NCI-H1417 (cell line): ENCODE measurements at places on chromosomes 4 and X.

- no peak for DNase-seq
Measured at GRCh38 chr4:56512166-56512565, 6.6 kb downstream of the ARL9 start.

- DNase-seq = no peak
Measured at GRCh38 chr4:8547108-8547911, 32.9 kb upstream of the GPR78 start.

GRCh38 chr4:76689145-76689817 is 208.7 kb downstream of the SOWAHB start:
- DNase-seq = peak; percentile 90

GRCh38 chr4:95165926-95166524 is 382.7 kb downstream of the UNC5C start:
- peak; percentile 79 for DNase-seq

DNA sequence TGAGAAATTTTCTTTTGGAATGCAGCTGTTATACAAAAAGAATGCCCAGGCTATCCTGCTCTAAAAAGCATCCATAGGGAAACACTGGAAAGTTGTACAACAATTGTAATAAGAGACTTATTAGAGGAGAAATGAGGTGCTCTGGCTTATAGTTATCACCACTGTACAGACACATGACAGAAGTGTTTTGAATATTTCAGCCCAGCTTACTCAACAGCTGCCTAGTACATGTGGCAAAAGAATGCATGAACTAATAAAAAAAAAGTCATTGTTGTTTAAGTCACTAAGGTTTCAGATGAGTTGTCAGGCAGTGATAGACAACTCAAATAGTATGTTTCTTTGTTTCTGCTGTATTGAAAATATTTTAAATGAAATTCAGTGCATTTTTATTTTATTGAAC is 307.7 kb downstream of the GPM6A start:
- DNase-seq = no peak

DNA sequence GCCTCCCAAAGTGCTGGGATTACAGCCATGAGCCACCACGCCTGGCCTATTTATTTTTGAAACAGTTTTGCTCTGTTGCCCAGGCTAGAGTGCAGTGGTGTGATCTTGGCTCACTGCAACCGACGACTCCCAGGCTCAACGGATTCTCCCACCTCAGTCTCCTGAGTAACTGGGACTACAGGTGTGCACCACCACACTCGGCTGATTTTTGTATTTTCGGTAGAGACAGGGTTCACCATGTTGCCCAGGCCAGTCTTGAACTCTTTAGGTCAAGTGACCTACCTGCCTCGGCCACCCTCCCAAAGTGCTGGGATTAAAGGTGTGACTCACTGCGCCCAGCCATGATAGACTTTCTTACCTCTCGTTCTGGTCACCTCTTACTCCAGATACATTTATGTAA is 124.0 kb downstream of the UBE2K start:
- no peak for DNase-seq

DNA sequence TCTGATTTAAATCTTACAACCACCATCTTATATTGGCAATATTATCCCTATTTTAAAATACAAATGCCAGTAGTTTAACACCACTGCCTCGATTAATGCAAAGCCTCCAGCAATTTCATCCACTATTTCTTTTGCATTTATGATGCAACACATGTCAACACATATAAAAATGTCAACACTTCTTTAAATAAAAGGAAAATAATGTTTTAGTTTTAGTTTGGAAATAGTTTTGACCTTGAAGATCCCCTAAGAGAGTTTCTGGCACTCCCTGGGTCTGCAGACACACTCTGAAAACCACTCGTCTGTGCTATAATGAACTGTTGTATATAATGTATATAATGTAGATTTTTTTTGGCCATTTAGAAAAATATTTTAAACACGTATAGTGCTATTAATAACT is 99.0 kb downstream of the CAMK2D start:
- DNase-seq = no peak

DNA sequence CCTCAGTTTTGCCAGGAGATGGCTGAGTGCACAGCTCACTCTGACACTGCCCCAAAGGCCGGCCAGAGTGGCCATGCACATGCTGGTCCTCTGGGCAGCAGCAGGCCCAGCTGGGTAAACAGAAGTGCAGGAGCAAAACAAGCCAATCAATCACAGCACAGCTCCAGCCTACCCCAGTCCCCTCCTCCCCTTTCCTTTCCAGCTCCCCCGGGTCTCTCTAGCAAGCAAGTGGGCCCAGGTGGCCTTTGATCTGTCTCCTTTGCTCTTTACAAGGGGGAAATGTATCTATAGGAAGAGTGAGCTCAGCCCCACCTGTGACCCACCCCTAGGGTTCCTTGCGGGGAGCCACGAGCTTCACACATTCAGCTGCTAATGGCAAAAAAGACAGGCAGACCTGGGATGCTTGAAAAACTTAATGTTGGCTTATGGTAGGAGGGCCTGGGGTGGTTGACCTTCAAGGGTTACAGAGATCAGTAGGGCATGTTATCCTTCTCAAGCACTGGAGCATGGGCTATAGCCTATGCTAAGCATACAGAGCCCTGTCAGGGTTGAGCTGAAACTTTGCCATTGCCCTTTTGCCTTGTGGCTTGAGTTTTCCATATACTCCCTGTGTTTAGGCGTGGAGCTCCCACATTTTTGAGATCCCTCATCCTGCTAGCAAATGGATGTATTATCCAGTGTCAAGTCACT is 57.8 kb upstream of the PLAC1 start:
- no peak for DNase-seq

GRCh38 chr4:125388613-125389012 is 73.9 kb downstream of the FAT4 start:
- DNase-seq = no peak

DNA sequence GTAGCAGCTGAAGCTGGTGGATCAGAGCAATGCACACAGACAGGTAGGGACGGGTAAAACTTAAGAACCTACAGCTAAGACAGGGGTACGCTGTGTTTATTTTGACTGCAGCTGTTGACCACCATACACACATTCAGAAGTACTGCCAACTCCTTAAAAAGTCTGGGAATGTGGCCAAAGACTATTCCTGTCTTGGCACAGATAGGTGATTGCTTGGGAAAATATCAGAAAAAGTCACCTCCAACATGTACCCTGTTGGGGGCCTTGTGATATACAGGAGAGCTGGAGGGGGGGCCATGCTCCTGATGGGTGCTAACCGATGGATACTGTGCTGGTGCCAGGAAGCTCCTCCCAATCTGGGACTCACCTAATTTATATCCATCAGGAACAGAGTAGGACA is 121.2 kb downstream of the VCX2 start:
- no peak for DNase-seq

GRCh38 chrX:133654811-133655210 is 239.5 kb upstream of the GPC4 start:
- no peak for DNase-seq

- DNase-seq = peak; percentile 42
Measured at GRCh38 chr4:185017964-185018772, at the start of gene HELT. Gene HELT (plus strand): TSS chr4:185018490. CDS start chr4:185018929, 439 bp downstream.

GRCh38 chrX:14641681-14642655 is 112.6 kb downstream of the GLRA2 start:
- no peak for DNase-seq

DNA sequence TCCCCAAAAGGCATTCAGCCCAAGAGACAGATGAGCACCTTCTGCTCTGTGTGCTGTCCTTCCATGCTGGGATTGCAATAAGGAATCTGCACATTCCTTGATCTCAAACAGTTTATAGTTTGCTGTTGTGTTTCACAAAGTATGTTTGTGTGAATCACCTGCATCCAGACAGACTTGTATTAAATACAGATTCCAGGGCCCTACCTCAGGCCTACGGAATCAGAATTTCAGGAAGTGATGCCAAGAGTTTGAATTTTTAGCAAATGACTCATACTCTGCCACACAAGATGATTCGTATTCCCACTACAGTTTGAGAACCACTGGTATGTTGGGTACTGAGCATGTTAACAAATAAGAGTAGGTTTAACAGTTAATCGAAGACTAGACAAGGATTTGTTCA is 7.0 kb downstream of the VAMP7 start:
- DNase-seq = no peak

GRCh38 chr4:181671672-181672071 is 571.5 kb upstream of the TENM3 start:
- DNase-seq = no peak

DNA sequence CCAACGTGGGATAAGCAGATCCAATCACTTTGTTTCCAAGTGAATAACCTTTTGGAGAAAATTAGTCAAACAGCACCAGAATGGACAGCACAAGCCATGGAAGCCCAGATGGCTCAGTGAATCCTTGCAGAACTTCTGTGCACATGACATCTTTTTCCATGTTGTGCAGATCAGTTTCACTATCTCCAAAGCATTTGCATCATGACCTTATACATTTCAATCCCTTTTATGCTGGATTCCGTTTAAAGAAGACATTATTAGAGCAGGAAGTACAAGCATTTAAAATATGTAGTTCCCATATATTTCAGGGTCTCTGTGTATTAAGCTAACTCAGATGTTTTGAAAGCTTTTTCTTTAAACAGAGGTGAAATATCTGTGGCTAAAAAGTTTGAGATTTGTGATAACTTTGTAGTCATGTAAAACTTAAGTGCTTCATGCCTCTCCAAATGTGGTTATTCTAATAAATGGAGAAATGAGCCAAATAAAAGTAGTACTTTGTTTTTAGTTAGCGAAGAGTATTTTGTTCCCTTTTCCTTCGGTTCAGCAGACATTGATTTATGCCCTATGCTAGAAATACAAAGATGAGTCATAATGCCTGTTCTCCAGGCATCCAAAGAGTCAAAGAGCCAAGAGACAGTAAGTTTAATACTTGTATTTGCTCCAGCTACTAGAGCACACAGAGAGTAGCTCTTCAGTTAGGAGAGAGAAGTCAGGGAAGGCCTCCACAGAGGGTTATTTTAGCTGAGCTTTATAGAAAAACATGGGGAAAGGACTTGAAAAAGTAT is 39.0 kb downstream of the PLAC8 start:
- DNase-seq = no peak

DNA sequence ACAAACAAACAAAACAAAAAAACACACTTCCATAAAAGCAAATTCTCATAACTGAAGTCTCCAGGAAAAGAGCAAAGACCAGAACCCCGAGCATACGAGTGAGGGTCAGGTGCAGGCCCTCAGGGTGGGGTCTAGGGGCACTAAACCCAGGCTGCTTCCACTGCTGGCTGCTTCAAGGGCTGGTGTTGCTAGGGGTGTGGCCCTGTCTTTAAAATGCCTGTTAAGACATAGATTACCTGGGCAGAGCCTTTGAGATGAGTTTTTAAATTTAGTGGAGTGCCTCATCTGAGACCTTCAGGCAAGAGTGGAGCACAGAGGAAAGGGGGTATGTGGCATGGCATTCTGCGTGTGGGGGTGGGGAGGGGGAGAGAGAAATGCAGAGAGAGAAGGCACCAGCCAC is 87.0 kb downstream of the FHDC1 start:
- no peak for DNase-seq

- no peak for DNase-seq
Measured at GRCh38 chrX:49746306-49746705, 50.5 kb upstream of the PAGE1 start.

DNA sequence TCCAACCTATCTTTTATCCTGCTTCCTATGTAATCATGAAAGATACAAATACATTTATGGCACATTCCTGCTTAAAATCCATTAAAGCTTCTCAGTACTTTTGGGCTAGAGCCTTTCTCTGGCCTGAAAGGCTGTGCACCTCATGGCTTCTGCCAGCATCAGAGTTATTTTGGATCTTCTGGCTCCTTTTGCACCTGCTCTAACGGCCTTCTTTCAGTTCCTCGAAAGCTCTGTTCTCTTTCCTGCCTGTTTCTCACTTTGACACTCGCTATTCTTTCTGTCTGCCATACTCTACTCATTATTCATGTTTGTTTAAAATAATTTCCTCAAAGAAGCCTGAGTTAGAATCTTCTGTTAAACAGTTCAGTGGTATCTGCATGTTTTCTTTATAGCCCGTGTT is 86.0 kb downstream of the LRP2BP start:
- DNase-seq = no peak

- DNase-seq = peak; percentile 85
Measured at GRCh38 chrX:71533851-71534561, 1.1 kb downstream of the OGT start.

- DNase-seq = no peak
Measured at GRCh38 chr4:18479825-18480224, 458.3 kb upstream of the LCORL start.

DNA sequence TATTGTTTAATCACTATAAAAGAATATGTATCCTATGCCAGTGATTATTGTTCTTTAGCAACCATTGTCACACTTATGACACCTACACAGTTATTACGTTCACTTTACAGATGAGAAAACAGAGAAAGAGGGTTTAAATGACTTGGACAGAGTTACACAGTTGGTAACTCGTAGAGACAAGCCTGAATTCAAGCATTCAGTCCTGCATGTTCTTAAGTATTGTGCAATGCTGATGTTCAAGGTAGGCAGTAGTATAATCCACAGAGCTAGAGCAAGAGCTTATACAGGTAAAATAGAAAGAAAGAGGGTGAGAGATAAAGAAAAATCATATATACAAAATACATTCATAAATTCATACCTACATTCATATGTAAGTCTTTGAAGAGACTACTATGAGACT is 249.8 kb upstream of the ANXA10 start:
- DNase-seq = no peak

DNA sequence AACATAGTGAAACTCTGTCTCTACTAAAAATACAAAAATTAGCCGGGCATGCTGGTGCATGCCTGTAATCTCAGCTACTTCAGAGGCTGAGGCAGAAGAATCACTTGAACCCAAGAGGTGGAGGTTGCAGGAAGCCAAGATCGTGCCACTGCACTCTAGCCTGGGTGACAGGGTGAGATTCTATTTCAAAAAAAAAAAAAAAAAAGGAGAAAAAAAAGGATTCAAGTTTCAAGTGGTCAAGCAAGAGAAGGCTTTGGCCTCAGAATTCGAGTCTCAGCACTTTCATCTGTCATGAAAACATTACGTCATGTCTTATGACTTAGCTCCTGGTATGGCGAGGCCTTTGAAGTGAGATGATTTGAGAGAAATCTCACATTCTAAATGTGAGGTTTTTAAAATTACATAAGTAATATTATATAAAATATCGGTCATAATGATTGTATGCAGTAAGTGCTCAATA is 21.2 kb upstream of the DHRSX start:
- no peak for DNase-seq

DNA sequence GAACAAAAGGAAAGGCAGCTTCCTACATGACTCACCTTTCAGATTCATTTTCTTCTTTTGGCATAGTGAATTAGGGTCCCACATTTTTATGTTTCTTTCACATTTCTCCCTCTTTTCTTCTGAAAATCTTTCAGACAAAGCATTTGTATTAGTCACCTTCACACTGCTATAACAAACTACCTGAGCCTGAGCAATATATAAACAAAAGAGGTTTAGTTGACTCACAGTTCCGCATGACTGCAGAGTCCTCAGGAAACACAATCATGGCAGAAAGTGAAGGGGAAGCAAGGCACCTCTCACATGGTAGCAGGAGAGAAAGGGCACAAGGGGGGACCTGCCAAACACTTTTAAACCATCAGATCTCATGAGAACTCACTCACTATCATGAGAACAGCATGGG is 36.9 kb downstream of the MAGEA9 start:
- no peak for DNase-seq
